ENCODE measurements at places on chromosomes 11 and 22.

- DNase-seq = no peak
Measured at GRCh38 chr22:45562537-45563361, 60.1 kb downstream of the FBLN1 start.

DNA sequence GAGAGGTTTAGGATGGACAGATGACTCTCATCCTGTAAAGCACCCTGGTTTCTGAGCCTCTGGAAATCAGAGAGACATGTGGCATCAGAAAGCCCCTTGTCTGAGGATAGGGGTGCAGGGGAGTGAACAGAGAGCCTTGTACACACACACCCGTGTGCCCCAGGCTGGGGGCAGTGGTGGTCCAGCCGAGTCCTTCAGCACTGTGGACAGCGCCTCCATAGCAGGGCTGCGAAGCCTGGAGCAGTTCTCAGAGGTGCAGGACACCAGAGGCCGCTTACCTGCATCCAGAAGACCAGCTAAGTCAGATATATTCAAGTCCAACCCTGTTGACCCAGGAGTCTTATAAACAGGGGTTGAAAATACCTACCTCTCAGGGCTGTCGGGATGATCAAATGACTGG is 11.5 kb upstream of the IGSF9B start:
- no peak for DNase-seq

DNA sequence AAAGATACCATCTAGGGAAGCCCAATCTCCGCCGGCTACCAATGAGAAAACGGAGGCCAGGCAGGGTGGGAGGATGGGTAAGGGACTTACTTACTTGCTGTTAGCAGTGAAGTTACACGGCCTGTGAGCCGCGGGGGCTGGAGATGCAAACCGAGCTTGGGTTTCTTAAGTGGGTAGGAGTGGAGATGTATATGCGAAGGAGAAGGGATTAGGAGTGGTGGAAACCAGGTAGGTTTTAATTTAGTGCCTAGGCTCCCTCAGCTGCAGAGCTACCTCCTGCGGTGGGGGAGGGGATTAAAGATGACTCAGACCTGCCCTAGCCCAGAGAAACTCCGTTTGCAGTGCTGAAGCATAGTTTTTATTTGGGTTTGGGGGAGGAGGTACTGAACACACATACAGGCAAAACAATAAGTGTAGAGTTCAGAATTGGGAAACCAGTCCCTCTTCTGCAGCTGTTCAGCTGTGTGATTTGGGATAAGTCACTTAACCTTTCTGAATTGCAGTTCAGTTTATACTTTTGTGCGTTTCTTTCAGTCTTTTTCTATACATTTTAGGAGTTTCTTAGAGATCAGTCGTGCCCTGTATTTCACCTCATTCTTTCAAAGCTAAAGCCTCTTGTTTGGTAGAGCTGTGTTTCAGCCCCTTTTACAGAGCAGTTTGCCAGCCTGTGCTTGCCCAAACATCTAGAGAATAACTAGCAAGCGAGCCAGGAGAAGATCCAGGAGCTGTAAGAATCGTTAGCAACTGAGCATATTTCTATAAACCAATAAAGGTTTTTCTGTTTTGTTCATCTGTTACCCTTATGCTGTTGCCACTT is 596 bp upstream of the TNRC6B start:
- DNase-seq = no peak

- DNase-seq = no peak
Measured at GRCh38 chr11:56883371-56883987, 105.2 kb upstream of the OR5AK2 start.

GRCh38 chr11:78838417-78838816 is 263.8 kb upstream of the NARS2 start:
- no peak for DNase-seq

DNA sequence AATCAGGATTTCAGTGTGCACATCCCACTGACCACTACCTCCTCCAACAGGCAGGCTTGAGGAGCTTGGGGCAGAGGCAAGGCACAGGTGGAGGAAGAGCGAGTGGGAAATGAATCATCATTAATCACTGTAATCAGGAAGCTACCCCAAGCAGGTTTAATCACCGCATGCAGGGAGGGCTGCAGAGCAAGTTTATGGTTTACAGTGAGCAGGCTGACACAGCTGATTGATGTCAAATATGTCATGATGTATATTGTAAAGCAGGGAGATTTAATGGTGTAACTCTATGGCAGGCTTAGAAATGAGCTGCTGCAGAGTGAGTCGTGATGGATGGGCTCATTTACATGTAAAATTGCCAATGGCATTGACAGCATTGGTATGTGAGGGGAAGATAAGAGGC is 441.0 kb downstream of the NTM start:
- DNase-seq = no peak

GRCh38 chr22:23237201-23237798 is 57.0 kb downstream of the BCR start:
- DNase-seq = peak; percentile 34

DNA sequence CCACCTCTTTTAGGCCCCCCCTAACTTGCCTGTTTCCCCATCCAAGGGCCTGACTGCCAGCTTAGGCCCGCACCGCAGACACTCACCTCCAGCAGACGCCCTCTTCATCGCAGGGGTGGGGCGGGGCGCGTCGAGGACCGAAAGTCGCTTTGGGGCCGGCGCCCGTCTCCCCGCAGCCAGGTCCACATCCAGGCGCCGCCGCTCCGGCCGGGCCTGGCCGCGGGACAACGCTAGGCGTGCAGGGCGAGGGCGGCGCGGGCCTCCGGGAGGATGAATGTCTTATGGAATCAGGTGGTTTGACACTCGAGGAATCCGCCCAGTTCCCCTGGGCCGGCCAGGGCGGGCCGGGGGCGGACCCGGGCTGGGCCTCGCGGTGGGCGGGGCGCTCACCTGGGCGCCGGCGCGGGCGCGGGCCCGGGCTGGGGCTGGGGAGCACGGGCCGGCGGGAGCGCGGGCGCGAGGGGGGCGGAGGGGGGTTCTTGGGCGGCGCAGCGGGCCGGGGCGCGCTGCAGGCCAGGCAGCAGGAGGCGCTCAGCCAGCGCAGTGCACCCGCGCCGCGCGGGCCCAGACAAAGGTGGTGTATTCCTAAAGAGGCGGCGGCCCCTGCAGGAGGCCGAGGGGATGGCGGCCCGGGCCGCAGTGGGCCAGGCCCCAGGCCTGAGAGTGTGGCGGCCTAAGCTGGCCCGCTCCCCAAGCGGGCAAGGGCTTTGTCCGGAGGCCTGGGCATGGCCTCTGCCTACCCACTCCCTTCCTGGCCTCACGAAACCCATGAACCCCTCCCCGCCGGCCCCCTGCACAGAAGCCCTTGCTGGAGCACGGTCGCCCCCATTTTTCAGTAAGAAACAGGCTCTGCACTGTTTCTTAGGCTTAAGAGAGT is 177.6 kb downstream of the IGLL1 start:
- peak; percentile 76 for DNase-seq

DNA sequence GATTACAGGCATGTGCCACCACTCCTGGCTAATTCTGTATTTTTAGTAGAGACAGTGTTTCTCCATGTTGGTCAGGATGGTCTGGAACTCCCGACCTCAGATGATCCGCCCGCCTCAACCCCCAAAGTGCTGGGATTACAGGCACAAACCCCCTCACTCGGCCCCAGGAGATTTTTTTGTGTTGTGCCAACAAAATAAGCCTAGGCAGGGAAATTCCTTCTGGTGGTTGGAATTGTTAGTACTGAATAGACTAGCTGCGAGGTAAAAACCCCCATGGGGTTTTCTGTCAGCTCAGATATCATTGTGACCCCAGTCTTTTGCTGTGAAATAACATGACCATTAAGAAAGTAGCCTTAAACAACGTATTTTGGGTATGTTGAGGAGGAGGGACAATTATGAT is 144.9 kb downstream of the BCR start:
- DNase-seq = no peak

GRCh38 chr11:96096360-96096759 is 172.5 kb upstream of the MTMR2 start:
- DNase-seq = no peak

- no peak for DNase-seq
Measured at GRCh38 chr11:118417801-118418200, 16.4 kb downstream of the ATP5MG start.

DNA sequence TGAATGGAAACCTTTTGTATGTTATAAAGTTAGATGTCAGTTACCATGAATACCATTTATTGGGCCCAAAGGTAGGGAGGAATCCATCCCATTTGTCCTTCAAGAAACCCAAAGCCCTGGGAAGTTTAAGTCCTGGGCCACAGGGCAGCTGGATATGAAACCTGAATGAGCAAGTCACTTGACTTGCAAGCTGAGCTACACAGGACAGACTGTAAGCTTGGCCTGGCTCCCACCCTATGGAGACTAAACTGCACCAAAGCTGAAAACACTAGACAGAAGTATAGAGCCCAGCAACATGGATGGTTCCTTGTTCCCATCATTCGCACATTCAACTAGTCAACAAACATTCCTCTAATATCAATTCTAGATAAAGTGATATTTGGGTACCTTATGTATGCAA is 71.3 kb downstream of the KCNC1 start:
- DNase-seq = no peak

GRCh38 chr22:43858156-43858895 is 4.0 kb downstream of the SULT4A1 start:
- DNase-seq = no peak

- no peak for DNase-seq
Measured at GRCh38 chr11:47603295-47603694, 9.1 kb upstream of the C1QTNF4 start.

- DNase-seq = no peak
Measured at GRCh38 chr11:5992604-5993251, 5.9 kb upstream of the OR52L1 start.

DNA sequence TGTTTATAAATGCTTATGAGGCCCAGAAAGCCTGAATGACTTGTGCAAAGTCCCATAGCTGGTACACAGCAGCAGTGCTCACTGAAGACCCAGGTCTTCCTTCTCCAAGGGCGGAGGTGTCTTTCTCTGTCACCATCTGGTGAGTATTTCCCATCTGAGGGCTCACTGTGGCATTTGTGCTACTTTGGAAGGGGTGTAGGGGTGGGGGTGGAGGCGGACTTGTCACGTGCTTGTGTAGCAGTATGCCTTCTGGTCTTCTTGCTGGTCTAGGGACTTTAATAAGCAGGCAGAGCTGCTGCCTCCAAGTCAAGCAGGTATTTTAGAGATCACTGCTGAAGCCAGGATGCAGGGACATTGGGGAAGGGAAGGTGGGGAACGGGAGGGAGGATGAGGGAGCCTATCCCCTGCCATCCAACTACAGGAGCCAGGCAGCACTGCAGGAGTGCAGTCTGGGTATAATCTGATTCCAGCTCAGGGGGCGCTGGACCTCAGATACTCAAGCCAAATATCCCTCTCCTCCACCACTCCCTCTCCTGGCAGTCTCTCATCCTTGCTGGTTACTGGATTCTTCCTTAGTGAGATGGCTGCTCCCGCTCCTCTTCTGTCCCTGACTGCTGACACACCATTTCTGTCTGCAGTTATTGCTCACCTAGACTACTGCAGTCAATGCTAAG is 3.4 kb downstream of the ABCC8 start:
- DNase-seq = no peak

DNA sequence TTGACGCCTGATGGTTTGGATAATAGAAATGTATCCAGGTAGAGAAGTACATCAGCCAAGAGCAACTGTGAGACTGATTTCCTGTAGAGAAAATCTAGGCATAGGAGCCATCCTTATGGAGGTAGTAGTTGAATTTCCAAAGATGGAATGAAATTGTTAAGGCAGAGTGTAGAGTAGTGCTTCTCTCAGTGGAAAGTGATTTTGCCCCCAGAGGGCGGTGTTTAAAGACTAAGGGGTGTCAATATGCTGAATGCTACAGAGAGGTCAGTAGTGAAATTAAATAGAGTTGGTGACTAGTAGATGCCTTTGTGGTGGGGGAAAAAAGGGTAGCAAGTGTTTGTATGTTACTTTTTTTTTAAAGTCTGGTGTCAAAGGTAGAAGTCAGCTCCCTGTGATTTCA is 54.5 kb downstream of the TRIM44 start:
- no peak for DNase-seq

- no peak for DNase-seq
Measured at GRCh38 chr11:75792127-75792731, 22.8 kb upstream of the UVRAG start.

- no peak for DNase-seq
Measured at GRCh38 chr22:23756891-23757290, 2.7 kb upstream of the VPREB3 start.

GRCh38 chr22:32796865-32797573 is 4.5 kb upstream of the TIMP3 start:
- no peak for DNase-seq

DNA sequence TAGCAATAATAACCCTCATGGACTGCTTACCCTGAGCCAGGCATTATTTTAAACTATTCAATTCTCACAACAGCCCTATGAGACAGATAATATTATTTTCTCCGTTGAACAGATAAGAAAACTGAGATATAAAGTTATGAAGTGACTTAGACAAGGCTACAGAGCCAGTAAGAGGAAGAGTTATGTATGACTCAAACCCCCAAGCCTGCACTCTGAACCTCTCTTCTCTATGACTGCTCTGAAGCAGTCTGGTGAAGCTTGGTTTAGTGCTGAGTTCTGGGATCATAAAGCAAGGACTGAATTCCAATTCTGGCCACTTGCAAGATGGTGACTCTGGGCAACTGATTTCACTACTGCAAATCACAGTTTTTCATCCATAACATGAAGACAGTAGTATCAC is 34.5 kb downstream of the TNKS1BP1 start:
- no peak for DNase-seq

- no peak for DNase-seq
Measured at GRCh38 chr11:129580278-129580677, 204.6 kb downstream of the BARX2 start.

DNA sequence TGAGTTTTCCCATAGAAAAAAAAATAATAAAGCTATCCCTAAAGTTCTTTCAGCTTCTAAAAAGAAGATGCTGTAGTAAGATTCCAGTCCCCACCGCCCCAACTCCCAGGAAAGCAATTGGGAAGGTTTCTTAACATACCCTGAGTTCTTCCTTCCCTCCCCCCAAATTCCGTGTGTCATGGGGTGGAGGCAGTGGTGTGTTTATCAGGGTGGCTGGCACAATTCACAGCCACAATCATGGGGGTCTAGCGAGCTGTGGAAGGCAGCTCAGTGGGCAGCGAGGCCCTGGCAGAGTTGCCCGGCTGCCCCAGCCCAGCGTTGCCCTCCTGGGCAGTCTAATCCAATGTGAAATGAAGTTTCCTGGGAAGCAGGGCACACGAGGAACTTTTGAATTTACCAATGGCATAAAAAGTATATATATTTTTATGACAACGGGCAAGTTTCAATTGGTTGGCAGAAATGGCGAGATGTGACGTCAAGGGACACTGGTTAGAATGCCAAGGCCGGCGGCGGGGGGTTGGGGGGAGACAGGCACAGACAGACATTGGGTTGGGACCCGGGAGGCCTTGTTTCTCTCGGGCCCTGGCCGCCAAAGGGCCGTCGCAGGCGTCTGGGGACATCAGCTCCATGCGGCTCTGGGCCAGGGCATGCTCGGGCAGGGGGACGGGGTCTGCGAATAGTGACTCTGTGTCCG is 80.7 kb upstream of the PPARA start:
- DNase-seq = no peak

GRCh38 chr22:20259327-20259688 is 8.8 kb downstream of the RTN4R start:
- DNase-seq = no peak

GRCh38 chr11:1926156-1927025 is 6.9 kb downstream of the TNNT3 start:
- DNase-seq = no peak

Measured in NCI-H187 (cell line).